Stimulated activated CD8-positive, alpha-beta memory T cell treated with anti-CD3 and anti-CD28 coated beads, Interleukin-7, amount 100 ng/mL, for 1 hour (primary cell): ENCODE measurements at places on chromosomes 3 and 15.

DNA sequence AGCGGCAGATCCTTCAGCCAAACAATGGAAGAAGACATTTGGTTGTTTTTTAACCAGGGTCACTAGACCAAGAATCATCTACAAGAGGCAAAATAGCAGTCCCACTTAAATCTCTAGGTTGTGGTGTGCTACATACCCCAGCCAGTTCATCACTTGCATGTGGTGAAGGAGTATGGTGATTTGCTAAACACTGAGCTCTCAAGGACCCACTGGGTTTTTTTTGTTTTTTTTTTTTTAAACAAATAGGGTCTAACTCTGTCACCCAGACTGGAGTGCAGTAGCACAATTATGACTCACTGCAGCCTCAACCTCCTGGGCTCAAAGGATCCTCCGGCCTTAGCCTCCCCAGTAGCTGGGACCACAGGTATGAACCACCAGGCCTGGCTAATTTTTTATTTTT is 508.0 kb downstream of the FOXP1 start:
- no peak for DNase-seq

DNA sequence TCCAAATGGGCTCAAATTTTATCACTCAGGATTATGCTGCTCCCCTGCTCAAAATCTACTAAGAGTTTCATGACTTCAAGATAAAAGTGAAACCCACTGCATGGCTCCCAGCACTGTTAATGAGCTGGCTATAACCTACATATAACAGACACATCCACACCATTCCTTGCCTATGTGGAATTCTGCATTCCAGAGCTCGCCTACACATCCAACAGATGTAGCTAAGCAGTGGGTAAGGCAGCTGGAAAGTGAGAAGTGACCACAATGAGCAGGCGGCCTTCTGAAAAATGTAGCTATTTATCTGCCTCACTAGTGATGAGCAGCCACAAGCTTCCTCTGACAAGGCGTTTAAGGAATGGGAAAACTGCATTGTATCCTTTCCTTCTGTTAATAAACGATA is 92.0 kb upstream of the TRIM42 start:
- no peak for DNase-seq

DNA sequence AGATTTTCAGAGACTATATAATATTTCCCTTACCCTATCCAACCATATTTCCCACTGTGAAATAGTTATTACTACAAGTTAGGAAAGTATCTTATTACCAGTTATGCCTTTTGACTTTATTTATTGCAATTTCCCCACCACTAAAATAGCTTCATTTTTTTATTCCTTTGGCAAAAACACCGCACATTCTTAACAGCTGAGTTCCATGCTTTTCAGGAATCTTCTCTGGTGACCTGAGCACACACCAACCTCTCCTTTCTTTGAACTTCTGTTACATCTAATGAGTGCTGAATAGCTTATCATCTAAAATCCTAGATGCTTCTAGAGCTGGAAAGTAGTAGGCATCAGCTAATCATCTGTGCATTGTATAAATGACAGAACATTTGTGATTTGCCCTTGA is 99.1 kb downstream of the UBE2E2 start:
- DNase-seq: no peak

DNA sequence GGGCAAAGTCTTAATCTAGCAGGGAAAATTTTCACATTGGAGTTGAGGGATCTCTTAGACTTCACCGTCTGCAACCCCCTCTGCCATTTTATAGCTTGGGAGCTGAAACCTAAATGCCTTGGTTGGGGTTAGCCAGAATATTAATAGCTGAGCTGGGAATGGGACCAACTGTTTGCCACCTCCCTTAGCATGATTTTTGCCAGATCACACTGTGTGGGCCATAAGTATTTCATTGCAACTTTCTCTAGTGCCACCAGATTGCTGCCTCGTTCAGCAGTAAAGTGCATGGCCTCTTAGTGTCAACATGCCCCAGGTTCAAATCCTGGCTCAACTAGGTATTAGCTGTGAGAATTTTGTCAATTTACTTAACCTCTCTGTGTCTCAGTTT is 55.9 kb upstream of the ABHD17C start:
- DNase-seq: no peak

- DNase-seq: peak; percentile 27
Measured at GRCh38 chr3:71444028-71444860, 139.3 kb downstream of the FOXP1 start.

- DNase-seq: no peak
Measured at GRCh38 chr3:2516762-2517441, 418.2 kb downstream of the CNTN4 start.

DNA sequence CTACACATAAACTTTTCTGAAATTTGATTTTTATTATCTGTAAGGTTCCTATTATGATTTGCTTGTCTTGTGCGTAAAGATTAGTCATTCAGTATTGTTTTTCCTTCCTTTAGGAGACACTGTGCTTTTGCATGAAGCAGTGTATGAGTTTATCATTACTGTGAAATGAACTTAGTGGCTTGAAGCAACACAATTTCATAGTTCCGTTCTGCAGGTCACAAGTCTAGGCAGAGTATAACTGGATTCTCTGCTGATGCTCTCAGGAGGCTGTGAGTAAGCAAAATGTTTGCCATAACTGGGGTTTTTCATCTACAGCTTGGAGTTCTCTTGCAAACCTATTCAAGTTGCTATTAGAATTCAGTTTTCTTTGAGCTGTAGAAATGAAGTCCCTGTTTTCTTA is 1136.1 kb downstream of the OTOL1 start:
- no peak for DNase-seq

DNA sequence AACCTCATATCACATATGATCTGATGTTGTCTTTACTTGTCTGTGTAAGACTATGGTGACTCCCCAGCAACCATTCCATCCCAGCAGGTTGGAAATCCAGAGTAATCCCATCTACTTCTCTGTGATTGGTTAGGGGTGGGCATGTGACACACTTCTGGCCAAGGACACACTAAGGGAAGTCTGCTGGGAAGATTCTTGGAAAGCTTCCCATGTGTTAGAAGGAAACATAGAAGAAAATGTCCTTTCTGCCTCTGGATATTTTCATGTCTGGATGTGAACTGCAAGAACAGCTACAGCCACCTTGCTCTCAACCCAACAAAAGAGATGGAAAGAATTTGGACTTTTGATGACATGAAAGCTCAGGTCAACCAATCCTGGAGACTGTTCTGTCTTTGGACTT is 2.6 kb upstream of the UBE2Q2 start:
- no peak for DNase-seq

DNA sequence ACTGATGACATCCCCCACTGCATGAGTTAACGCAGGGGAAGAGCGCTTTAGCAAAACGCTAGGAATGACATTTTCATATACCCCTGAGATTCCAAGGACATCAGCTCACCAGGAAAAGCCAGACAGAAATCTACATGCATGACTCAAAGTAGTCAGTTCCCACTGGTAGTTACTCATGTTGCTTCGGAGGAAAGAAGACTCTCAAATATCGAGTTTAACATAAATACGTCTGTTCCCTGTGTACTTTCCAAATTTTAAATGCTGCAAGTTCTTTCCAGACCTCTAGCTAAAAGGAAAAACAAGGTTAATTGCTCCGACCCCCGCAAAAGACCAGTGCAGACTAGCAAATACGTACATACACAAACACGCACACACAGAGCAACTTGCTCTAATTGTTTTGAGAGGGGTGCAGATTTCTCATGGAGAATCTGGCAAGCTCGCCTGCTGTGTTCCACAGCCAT is 115.4 kb upstream of the PRICKLE2 start:
- no peak for DNase-seq

- no peak for DNase-seq
Measured at GRCh38 chr3:24462737-24463136, 31.9 kb downstream of the THRB start.

DNA sequence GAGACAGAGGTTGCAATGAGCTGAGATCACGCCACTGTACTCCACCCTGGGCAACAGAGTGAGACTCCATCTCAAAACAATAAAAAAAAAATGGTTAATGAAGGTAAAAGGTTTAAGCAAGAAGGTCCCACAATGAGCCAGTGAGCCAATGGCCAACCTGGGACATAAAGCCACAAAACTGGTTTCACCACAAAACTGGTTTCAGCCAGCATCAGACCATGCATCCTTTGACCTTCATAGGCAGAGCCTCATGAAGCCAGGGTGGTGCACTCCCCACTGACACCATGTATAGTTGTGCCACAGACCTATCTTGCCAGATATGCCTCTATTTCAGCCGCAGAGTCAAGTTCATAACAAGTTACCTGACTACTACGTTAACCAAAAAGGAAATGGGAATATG is 41.9 kb downstream of the SCAP start:
- no peak for DNase-seq

- DNase-seq: no peak
Measured at GRCh38 chr3:78277801-78278200, 1237.9 kb downstream of the ROBO2 start.

DNA sequence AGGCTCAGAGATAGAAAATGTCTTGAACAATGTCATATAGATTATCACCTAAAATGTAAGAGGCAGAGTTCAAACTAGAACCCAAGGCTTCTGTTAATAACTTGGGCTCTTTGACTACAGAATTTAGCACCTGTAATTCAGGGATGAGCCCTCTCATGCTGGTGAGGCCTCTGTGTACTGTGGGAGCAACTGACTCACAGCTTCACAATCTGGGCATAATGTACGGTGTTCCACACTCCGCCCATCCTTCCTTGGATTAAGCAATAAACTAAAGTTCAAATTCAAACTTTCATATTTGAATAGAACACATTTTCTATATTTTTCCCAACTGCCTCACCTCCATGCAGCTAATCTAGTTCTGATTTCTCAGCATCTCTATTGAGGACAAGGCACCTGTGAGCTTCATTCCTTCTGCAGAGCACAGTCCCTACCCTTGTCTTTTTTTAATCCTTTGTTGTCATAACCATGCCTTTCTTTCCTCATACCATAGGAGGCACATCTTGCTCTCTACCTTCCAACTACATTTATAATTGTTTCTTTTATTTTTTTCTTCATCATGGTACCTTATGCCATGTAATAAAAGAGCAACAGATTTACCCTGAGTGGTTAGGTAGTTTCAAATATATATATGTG is 392.1 kb downstream of the NLGN1 start:
- no peak for DNase-seq

DNA sequence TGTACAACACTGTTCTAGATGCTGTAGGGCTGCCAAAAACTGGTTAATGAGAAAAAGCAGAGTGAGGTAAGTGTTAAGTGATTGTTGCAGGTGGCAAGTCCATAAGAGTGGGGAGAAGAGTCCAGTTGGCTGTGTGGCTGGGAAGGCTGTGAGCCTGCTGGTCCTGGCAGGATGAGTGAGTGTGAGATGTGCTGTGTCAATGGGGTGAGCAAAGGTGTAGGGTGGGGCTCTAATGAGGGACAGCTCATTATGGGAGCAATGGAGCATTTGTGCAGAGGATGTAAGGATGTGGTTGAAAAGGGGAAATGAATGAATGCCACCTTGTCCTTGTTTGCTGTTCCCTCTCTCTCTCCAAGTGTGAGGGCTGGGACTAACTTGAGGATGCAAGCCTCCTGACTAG is 145.3 kb upstream of the ROPN1 start:
- no peak for DNase-seq

GRCh38 chr3:25854214-25854613 is 64.3 kb downstream of the OXSM start:
- no peak for DNase-seq

DNA sequence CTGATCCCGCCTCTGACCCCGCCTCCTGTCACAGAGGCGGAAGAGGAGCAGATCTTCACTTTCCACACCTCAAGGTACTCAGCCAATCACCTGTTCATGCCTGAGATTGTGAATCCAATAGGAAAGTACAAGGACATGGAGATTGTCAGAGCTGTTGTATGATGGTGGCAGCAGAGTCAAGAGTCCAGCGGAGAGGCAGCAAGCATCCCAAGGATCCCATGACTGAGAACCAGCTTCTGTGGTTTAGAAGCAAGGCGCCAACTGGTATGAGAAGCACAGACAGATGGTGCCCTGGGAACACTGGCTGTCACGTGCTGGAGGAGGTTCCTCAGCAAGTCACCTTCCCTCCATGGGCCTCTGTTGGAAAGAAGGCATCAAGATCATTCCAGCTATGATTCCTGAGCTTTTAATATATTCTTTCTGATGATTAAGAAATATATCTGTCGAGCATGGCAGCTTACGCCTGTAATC is 93.9 kb downstream of the CPN2 start:
- DNase-seq: no peak

DNA sequence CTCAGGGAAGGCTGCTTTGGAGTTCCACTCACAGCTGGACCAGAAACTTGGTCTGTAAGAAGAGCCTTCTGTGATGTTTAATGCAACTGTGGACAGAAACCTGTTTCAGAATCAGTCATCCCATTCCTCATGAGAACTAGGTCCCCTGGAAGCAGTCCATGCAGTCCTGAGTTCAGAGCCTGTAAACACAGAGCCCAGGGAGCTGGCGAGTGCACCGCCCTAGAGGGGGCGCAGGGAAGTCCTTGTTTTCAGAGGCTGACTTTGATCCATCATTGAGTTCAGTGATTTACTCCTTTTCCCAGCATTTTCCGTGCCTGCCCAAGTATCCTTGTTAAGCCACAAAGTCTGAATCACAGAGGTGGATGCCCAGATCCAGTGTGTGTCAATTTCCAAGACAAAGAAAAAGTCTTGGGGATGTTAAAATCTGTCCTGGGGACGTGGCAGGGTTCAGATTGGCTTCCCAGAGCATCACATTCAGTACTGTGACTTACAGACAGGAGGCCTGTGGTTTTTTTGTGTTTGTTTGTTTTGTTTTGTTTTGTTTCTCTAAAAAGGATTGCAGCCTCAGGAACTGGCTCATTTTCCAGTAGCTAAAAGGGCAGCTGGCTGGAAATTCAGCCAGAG is 9.8 kb upstream of the TXNRD3 start:
- DNase-seq: no peak

GRCh38 chr3:52492059-52492458 is 3.1 kb upstream of the STAB1 start:
- DNase-seq: no peak

- DNase-seq: no peak
Measured at GRCh38 chr3:63814237-63814636, 4.9 kb upstream of the C3orf49 start.

DNA sequence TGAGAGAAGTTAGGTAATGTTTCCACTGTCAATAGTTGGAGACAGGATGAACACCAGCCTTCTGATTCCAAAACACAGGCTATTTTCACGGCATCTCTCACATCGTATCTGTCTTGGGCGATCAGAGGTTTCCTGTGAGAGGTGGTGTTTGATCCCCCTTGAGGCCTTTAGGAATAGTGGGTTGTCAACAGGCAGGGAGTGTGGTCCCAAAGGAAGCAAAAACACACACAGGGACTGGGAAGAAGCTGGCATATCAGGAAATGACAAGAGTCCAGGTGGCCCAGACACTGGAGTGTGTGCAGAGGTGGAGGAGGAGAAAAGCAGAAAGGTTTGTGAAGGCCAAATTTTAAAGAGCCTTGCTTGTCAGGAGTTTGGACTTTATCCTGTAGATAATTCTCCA is 6.6 kb upstream of the MAGEF1 start:
- DNase-seq: no peak
